Left colon (tissue), 2 donors: ENCODE measurements at places on chromosomes 6 and 20.

- DNase-seq = no peak
Measured at GRCh38 chr6:29661071-29661470, 4.2 kb downstream of the MOG start.

DNA sequence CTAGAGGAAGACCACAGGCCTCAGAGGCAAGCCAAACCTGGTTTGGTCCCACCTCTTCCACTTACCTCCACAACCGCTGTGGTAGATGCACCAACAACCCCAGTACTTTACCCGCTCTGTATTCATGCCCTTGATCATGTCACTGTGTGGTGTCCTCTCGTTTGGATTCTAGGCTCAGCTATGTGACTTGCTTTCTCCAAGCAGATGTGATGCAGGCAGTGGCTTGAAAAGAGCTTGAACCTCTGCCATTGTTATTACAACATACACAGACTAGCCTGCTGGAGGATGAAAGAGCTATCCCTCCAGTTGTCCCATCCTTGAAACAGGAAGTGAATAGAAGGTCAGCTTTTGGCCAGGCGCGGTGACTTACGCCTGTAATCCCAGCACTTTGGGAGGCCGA is 147.7 kb downstream of the ZNF217 start:
- DNase-seq = no peak

DNA sequence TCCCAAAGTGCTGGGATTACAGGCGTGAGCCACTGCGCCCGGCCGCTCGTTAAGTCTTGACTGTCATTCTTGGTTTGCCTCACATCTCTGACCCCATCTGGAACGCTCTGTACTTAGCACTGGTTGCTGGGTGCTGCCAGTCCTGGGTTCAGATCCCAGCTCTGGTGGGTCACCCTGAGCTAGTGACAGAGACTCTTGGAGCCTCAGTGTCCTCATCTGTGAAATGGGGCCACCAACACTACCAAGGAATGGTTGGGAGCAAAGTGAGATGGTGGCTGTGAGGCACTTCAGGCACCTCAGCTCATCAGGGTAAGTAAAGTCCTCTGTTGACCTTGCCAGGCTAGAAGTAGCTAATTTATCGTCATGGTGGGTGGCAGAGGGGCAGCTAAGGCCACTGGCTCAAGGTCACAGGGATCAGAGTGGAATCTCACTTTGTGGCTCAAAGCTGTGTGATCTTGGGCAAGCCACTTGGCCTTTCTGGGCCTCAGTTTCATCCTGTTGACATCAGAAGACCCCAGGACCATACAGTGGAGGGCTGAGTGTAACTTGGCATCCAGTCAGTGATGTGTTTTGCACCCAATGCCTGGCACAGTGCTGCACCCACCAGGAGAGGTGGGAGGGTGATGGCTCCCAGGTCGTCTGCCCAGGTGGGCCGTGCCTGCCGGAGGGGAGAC is 46.7 kb downstream of the UBE2V1 start:
- DNase-seq = no peak

- no peak for DNase-seq
Measured at GRCh38 chr6:14396826-14397517, 279.4 kb downstream of the CD83 start.

- DNase-seq = no peak
Measured at GRCh38 chr6:43970068-43970912, 157.0 kb downstream of the MRPL14 start.

- DNase-seq = peak; percentile 42
Measured at GRCh38 chr6:168201383-168201782, 118.2 kb downstream of the DACT2 start.

GRCh38 chr6:154343473-154344308 is 12.9 kb downstream of the IPCEF1 start:
- DNase-seq = peak; percentile 72

DNA sequence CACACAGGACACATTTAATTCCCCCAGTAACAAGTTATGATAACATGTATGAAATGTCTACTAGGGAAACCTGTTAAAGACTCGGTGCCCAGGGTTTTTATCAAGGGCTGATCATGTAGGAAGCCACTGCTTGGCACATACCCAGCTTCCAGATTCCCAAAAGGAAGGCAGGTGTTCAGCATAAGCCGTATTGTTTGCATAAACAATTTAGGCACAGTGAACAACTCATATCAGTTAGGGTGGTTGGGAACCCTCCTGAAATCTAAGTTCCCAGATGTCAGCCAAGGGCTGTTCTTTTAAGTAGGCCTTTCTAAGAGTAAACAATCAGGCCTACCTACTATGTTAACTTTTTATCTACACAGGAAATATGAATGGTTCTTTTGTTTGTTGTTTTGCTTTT is 74.1 kb downstream of the ASXL1 start:
- DNase-seq = no peak

GRCh38 chr20:347317-347639 is 367 bp downstream of the NRSN2 start:
- no peak for DNase-seq

DNA sequence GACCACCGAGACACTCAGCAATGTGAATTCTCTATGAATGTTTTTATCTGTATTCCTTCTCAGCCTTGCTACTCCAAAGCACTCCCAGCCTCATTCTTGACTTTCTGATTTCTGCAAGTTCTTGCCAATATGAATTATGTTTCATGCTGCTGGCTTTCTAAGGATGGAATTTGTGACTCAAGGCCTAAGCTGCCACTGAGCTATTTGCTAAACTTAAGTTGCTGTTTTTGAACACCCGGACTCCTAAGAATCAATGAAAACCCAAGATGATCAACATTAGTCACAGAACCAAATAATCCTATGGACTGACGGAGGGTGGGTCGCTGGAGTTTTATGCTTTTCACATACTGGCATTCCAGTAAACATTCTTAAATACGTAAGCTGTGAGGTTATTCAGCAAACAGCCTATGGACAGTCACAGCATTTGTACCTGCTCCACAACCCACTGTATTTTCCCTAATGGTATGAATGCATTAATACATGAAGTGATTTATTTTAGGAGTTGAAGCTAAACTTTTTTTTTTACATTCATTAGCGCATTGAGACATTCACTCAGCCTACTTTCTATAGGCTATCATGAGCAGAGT is 8.2 kb upstream of the PXDC1 start:
- no peak for DNase-seq

DNA sequence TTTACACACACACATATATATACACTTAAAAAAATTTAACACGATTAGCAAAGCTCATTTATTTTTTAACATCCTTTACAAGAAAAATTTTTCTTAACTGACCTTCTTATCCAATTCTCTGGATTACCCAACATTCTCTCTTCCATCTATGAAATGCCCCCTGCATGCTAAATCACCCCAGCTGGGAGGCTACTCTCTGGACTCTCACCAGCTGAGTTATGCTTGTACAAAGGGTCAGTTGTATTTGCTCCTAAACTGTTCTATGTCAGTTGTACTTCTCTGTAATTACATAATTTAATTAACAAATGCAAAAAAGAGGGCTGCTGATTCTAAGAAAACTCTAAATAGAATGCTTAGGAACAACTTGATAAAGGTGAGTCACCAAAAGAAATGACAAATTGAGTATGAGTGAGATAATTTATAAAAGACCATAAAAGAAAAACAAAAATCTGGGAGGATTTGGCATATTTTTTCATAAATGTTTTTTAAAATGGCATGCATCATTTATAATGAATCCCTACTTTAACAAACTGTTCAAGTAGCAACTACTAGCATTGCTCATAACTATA is 120.5 kb downstream of the KIF13A start:
- no peak for DNase-seq

DNA sequence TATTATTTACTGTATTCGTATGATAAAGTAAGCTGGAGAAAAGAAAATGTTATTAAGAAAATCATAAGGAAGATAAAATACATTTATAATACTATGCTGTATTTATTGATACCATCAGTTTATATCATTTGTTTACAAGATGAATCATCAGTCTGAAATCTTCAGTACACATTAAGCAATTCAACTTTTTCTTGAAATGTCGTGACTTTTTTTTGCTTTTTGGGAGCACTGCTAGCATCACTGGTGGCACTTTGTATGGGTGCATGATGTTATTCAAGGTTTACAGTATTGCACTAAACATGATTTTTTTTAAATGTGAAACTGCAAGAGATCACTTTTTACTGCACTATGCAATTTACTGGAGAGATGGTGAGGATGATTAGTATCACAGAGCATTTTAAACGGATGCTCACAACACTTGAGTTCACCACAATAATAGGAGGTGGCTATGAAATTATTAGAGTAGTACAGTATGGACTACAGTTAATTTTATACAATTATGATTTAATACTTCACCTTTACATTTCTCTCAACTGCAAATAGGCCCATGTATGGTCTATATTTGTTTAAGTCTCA is 85.9 kb downstream of the SNAP25 start:
- no peak for DNase-seq

GRCh38 chr6:114569669-114570068 is 226.8 kb upstream of the HS3ST5 start:
- DNase-seq = no peak

- DNase-seq = no peak
Measured at GRCh38 chr6:11766589-11767450, 11.8 kb downstream of the ADTRP start.

- no peak for DNase-seq
Measured at GRCh38 chr6:25829375-25829774, 2.5 kb downstream of the SLC17A1 start.

GRCh38 chr6:87897663-87898062 is 150.0 kb upstream of the SPACA1 start:
- no peak for DNase-seq

DNA sequence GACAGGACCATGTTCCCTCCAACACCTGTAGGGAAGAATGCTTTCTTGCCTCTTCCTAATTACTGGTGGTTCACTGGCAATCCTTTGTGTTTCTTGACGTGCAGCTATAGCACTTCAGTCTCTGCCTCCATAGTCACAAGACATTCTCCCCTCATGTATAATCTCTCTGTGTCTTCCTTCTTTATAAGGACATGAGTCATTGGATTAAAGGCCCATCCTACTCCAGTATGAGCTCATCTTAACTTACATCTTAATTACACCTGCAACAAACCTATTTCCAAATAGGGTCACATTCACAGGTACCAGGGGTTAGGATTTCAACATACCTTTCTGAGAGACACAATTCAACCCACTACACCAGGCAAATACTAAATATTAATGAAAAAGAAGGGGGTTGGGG is 213.6 kb downstream of the RNGTT start:
- DNase-seq = no peak

DNA sequence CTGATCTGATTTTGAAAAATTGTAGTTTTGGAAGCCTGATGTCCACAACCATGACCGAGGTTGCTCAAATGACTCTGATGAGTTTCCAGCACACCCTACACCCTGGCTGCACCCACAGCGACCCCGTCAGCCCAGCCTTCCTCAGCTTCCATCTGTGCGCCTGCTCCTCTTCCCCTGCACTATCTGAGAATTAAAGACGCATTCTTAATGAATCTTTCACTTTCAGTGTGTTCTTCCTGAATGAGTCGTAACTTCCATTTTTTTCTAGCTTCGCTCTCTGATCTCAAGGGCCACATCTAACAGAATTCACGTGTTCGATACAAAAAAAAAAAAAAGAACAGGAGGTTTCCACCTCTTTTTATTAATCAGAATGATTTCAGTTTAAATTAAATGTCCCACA is 21.3 kb upstream of the RREB1 start:
- no peak for DNase-seq

GRCh38 chr20:63836458-63837344 is 5.6 kb upstream of the ZBTB46 start:
- DNase-seq = no peak

DNA sequence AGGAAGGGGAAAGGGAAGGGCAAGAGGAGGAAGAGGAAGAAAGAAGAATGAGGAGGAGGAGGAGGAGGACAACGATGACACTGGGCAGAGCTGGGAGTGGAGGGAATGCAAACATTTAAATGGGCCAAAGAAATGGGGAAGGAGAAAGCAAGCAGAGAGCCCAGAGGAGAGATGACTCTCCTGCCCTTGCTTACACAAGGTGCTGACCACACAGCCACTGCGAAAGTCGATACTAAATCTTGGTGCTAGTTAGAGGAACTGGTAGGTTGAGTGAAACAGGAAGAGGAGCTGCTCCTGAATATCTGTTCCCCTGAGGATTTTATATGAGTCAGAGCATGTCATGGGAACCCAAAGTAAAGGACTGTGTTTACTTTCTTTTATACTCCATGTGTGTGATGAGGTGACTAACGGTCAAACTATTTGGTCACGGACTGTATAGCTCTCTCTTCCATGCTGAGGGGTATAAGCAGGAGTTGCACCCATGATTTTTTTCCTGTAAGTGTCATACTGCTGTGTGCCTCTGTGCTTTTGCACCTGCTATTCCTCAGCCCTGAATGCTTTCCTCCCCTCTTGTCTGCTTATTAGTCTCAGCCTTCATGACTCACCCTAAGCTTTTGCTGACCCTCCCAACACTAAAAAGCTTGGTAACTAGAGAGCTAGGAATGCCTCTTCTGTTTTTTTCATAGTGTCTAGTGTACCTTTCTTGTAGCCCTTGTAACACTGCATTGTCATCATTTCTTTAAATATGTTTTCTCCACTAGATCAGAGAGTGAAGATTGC is 9.5 kb upstream of the PAQR8 start:
- peak; percentile 53 for DNase-seq

DNA sequence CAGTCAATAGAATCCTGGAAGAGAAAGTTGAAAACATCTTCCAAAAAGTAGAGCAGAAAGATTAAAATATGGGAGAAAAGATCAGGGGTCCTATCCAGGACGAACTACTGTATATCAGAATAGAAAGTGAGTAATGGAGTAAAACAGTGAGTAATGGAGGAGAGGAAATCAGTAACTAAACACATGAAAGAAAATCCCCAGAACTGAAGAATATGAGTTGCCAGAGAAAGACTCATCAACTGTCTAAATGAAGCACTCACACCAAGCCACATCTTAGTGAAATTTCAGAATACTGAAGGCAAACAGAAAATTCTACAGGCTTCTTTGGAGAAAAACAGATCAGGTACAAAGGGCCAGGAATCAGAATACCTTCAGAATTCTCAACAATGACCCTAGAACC is 14.9 kb downstream of the IL17A start:
- DNase-seq = no peak

DNA sequence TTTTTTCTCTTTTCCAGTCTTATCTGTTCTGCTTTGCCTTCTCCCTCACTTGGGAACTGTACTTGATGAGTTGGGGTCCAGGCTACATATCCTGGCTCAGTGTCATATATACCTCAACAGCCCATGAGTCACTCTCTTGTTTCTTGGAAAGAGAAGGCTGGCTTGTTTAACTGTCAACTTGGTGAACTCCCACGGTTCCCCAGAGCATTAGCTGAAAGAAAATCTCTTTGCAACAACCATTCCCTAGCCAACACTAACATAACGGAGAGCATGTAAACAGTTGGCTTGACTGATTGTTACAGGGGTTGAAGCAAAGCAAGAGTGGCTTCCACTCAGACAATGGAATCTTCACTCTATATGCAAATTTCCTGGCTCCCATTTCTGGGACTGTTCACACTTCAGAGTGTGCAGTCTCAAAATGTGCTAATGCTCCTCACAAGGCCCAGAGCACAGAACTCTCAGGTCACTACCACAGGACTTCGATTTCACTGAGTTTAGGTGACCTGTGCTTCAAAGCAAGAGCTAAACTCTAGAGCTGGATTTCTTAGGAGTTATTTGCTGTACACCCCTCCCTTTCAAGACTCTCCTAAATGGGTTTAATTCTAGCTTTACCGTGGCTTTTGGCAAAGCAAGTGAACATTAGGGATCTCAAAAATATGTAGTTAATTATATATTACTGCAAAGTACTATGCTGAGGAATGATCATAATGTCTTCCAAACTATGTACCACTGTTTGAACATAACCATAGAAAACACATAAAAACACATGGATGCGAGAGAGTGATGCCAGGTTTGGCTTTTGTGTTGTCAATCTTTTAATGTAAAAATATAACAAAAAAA is 609.8 kb downstream of the RFPL4B start:
- DNase-seq = no peak
